Bronchial epithelial cell (primary cell): ENCODE measurements at places on chromosomes 5 and 9. TPM values are rescaled to one million over a fixed set of nuclear protein-coding genes. Genes with fewer than 3 reads are reported as not detected.

DNA sequence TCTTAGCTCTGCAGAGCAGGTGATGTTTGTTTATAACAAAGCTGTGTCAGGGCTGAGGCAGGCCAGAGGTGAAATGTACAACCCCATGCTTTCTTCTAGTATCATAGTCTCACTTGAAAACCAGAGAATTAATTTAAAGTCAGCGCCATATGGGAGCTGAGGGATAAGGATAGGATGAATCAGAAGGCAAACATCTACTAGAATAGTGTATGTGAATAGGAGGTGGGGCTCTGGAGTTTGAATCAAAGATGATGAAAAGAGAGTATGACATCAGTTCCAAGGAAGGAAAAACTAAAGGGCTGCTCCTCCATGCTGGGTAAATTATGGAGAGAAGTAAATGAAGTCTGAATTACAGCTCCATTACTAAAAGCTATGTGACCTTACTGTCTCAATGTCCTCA lies 441.5 kb downstream of the RASEF start:
- peak; percentile 69 for DNase-seq

DNA sequence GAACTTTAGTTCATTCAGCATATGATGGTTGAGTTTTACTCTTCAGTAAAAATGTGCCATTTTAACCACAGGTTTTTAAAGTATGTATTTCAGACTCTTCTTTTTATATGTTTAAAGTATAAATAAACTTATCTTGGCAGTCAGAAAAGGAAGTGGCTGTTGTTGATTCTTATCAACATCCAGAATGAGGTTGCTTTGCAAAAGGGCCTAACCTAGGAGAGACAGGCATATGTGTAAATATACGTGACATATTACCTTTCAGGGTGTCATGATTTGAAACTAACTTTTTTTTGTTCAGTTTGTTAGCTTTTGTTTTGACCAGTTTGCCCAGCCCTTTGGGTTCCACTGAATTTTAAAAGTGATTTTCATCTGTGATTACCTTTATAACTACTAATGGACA lies 7.4 kb downstream of the SMARCA2 start:
- no peak for DNase-seq

- DNase-seq, result no peak
Observed at GRCh38 chr9:83964973-83965349, 15.1 kb downstream of the HNRNPK start.

GRCh38 chr5:36820900-36821299 lies 55.7 kb upstream of the NIPBL start:
- DNase-seq, result no peak

GRCh38 chr5:161863259-161863658 lies 15.3 kb downstream of the GABRA1 start:
- no peak for DNase-seq

The NFIB gene
- total RNA-seq, result 11.6 and 11.9 TPM in 2 replicates
